ENCODE measurements at places on chromosomes 11 and 22.

GRCh38 chr22:43297270-43298061 is 45.7 kb downstream of the SCUBE1 start:
- DNase-seq = no peak

DNA sequence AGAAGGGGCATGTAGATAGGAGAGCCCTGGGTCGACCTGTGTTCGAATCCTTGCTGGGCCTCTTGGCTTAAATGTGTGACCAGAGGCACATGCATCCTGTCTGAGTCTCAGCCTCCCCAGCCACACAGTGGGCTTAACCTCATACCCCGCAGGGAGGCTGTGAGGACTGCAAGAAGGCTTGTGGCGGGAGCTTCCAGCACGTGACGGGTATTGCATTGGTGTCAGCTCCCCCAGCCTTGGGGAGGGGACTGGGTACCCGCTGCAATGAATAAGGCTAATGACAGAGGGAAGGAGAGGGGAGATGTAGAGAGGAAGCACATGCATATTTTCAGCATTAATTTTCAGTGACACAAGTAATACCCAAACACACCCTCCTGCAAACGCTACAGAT is 8.1 kb downstream of the RASD2 start:
- DNase-seq = no peak

GRCh38 chr11:117931971-117932370 is 2.8 kb upstream of the TMPRSS13 start:
- no peak for DNase-seq

DNA sequence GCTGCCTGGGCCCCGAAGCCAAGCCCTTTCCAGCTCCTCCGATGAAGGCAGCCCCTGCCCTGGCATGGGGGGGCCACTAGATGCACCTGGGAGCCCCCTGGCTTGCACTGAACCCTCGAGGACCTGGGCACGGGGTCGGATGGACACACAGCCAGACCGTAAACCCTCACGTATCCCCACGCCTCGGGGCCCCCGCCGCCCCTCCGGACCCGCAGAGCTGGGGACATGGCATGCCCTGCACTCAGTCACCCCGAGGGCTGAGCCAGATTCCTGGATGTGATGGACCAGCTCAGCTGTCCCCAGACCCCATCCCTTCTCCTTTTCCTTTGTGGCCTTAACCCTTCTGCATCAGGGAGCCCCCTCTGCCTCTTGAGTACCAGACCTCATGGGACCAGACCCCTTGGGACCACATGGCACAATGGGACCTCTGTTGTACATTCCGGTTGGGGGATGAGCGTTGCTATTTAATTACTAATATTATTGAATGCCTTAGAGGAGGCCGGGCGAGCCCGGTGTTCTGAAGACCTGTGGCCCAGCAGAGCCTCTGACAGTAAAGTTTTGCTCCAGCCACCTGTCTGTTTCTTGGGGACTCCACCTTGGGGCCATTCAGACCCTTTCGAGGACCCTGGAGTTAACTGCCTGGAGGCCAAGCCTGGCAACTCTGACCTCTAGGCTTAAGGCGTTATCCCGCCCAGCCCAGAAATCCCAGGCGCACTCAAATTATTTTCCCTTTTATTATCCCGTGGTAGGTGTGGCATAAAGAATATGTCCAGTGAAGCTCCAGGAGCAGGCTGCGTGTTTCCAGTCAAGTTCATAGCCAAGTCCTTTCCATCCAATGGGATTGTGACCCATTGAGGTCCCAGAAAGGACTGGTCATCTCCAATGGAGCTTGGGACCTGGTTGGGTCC is 3.0 kb downstream of the RASL10A start:
- DNase-seq = no peak

GRCh38 chr22:44665115-44665514 is 36.9 kb upstream of the PRR5 start:
- DNase-seq = no peak

DNA sequence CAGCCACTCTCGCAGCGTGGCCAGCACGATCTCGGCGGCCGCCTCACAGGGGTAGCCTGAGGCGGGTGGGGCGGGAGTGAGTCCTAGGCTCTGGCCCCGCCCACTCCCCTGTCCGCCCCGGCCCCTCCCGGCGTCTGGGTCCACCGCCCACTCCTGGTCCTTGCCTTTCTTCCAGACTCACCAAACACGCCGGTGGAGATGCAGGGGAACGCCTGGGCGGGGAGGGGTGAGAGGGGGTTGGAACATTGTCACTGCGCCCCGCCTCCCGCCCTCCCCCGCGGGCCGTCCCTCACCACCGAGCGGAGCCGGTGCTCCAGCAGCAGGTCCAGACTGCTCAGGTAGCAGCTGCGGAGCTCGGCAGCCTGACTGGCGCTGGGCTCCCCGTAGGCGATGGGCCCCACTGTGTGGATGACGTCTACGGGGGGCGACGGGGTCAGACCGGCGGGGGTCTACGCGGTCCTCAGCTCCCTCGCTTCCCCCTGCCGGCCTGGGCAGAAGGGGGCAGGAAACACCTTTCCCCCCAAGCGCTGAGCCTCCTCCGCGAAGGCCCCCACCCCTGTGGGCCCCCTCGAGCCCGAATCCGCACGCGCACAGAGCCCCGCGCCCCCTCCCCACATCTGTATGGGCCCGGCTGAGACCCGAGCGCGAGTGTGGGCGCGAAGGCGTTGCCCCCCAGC is 13.2 kb downstream of the OTUB1 start:
- peak; percentile 53 for DNase-seq

DNA sequence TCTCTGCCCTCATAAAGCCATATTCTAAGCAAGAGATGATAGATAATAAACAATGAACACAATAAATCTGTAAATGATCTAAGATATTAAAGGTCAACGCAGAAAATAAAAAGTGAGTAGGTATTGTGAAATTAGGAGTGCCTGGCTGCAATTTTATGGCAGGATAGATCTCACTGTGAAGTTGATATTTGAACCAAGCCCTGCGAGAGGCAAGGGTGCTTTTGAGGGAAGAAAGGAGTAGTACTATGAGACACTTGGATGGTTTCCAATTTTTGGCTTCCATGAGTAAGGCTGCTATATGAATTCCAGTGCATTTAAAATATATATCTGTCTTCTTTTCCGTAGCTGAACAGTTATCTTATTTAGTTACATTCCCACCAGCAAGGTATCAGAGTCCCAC is 720.0 kb upstream of the CNTN5 start:
- DNase-seq = no peak

DNA sequence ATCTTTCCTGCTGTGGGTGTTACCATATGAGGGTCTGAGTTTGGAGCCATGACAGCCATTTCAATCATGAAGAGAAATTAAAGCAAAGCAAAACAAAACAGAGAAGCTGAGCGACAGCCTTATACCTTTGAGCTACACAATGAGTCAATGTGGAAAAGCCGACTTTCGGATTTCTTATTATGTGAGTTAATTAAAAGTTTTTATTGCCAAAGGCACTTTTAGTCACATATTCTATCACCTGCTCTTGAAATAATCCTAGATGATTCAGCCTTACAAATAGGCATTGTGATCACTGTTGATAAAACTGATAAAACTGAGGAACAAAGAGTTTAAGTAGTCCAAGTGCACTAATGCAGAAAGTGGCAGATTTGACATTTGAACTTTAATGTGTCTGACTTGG is 381.9 kb upstream of the TENM4 start:
- no peak for DNase-seq

DNA sequence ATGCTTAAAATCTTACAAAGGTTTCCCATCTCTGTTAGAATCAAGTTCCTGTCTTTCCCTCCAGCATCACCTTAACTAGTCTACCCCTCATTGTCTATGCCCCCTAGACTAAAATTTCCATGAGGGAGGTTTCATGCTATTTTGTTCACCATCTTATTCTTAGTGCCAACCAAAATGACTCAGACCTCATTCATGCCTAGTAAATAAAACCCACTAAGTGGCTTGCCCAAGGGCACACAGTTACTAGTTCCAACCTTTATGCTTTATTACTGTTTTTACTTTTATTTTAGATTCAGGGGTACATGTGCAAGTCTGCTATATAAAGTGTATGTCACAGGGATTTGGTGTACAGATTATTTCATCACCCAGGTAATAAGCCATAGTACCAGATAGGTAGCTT is 469.1 kb upstream of the FAT3 start:
- no peak for DNase-seq

DNA sequence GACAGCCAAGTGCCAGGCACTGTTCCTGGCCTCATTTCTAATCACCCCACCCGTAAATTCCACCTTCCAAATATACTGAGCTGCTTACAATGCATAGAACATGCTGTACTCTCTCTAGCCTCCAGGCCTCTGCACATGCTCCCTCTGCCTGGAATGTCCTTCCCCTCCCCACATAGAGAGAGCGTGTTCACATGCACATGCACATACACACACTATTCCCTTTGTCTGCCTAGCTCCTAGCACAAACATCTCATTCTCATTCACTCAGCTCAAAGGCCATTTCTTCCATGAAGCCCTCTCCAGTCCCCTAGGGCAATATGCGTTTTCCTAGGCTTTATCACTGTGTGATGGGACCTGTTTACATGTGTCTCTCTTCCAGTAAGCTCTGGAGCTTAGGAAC is 144.6 kb downstream of the WT1 start:
- no peak for DNase-seq

DNA sequence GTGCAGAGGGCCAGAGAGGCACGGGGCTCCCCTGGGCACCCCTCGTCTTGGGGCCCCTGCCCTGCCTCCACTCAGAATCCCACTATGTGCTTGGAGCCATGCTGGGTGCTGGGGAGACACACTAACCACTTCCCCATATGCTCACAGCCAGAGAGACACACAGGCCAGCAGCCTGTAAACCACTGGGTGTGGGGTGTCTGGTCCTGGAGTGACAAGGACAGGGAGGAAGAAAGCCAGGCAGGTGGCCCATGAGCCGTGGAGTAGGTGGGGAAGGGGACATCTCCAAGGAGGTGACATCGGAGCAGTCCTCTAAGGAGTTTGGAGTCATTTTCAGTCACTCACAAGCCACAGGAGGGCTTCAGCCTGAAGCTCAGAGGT is 58.9 kb downstream of the CDKN1C start:
- no peak for DNase-seq

DNA sequence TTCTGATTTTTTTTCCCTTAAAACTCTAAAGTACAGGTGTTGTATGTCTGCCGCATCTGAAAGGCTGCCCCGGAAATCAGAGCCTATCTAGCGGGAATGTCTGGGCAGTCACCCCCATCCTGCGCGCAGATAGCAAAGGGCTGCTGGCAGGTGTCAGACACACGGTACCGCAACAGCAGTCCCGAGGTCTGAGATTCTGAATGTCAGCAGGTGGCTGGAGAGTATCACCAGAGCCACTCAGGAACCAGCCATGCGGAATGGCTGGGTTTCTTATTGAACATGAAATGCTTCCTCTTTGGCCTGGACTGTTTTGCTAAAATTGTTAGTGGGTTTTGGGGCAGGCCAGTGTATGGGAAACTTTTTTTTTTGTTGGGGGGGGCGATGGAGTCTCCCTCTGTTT is 53.3 kb downstream of the CERK start:
- DNase-seq = no peak

DNA sequence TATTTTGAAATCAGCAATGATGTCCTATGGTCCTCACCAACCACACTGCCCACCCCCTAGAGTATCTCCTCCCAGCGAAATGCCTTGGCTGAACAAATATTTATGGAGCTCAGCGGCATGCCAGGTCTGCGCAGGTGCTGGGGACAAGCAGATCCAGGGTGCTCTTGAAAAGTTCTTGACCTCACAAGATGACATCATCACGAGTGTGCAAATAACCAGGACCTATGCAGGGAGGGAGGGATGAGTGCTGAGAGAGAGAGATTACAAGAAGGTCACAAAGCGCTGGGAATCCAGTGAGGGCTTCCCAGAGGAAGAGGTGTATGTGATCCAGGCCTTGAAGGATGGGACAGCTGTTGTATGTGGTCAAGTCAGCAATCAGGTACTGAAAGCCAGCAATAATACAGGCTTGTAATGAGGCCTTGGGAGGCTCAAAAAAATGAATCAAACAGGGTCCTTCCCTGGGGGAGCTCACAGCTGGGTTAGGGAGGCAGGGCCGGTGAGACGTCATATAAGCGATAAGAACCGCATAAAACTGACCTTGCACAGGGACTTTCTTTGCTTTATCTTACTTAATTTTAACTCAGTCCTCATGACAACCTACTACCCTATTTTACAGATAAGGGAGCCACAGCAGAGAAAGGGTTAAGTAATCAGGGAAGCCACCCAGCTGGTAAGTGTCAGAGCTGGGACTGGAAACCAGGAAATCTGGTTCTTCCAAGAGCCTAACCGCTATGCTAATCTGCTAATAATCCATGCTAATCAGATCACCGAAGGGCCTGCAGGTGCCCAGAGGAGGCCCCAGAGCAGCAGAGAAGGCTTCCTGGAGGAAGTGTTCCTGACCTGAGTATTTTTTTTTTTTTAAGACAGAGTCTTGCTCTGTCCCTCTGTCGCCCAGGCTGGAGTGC is 8.2 kb downstream of the ARRB1 start:
- DNase-seq = no peak

- DNase-seq = no peak
These were observed 4.0 kb downstream of the ST14 start for GRCh38 chr11:130163346-130164220.

GRCh38 chr22:50728523-50728931 is 9.5 kb upstream of the ACR start:
- no peak for DNase-seq

GRCh38 chr22:38294193-38294592 is 21.4 kb upstream of the TMEM184B start:
- DNase-seq = no peak

DNA sequence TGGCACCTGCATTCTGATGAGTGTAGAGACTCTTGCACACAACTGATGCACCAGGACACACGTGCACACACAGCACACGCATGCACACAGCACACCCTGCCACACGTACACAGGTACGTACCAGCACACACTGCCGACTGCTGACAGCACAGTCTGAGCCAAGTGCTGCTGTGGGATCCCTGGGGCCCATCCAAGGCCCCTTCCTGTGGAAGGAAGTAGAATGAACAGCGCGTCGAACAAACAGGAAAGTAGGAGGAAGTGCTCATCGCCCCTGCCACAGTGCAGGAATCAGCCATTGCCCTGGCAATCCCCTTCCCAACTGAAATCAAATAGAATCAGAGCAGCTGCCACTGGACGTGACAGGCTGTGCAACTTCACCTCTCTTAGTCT is 57.9 kb downstream of the CD82 start:
- no peak for DNase-seq

DNA sequence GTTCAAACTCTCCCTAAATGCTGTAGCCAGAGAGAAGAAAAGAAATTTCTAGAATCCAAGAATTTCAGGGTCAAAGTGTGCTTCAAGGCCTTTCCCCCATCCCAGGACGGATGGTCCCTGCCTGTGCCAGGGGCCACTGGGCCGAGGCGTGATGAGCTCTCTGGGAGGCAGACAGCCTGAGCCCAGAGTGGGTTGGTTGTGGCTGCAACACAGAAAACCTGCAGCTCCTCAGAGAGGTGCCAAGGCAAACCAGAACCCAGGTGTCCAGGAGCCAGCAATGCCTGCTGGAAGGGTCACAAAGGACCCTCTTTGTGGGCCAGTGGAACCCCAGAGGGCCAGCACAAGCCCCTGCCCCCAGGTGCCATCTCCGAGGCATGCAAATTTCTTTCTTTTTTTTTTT is 2.6 kb upstream of the APOL6 start:
- DNase-seq = no peak

GRCh38 chr22:45627489-45628233 is 44.0 kb upstream of the ATXN10 start:
- DNase-seq = no peak

All from CD4-positive, alpha-beta T cell treated with Interleukin-15 for 4 hours (primary cell).